Trophoblast cell (in vitro differentiated cells and primary cell): ENCODE measurements at places on chromosomes 4 and X.

GRCh38 chr4:81084029-81084428 is 53.5 kb downstream of the BMP3 start:
- no peak overlapping the region for H3K27ac ChIP-seq
- H3K27me3 ChIP-seq: no peaks in the 10 kb centered on the region
- no peak overlapping the region for H3K4me3 ChIP-seq
- H3K4me1 ChIP-seq: no peaks in the 10 kb centered on the region
- DNase-seq: no peak

GRCh38 chr4:21769404-21770147 is 179.0 kb downstream of the KCNIP4 start:
- no peaks in the 10 kb centered on the region for H3K36me3 ChIP-seq
- DNase-seq: peak; percentile 33
- H3K27me3 ChIP-seq: no peaks in the 10 kb centered on the region
- H3K27ac ChIP-seq: no peak overlapping the region
- no peaks in the 10 kb centered on the region for H3K4me1 ChIP-seq

DNA sequence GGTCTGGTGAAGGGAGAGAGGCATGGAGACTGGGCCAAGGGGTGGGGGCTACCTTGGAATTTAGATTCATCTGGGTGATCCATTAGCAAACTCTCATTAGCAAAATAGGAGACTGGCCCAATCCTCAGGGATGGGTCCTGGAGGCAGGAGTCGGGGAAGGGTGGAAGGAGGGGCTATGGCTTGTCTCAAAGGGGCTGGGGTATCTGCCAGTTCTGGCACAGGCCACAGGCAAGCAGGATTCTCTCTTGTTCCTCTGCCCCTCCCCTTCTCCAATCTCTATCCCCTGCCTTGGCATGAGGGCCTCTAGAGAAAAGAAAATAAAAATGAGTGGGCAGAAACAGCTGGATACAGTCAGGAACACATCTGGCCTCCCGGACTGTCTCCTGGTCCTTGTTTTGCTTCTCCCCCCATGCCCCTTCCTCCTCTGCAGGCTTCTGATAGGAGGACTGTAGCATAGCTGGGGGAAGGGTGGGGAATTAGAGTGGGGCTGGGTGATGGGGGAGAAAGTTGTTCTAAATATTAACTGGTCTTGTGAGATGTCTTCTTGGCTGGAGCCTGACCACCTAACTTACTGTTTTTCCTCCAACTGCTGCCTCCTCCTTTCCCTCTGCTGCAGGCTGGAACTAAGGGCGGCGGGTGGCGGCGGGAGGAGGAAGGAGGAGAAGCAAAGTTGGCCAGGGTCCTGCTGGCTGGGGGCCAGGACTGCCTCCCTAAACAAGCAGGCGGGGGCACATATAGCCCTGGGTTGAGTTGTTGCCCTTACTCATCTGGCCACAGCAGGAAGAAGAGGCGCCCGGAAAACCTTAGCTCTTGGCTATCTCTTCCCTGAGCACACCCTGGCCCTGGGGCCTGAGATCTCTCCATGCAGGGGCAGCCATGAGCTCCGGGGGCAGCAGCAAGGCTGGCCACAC is 53.3 kb upstream of the LAS1L start:
- H3K27ac ChIP-seq: no peak overlapping the region
- no peak for DNase-seq
- H3K36me3 ChIP-seq: no peaks in the 10 kb centered on the region
- H3K27me3 ChIP-seq: no peaks in the 10 kb centered on the region
- H3K4me1 ChIP-seq: no peaks in the 10 kb centered on the region
- H3K4me3 ChIP-seq: no peak overlapping the region

- DNase-seq: no peak
- H3K4me3 ChIP-seq: no peak overlapping the region
- H3K27me3 ChIP-seq: no peaks in the 10 kb centered on the region
- no peaks in the 10 kb centered on the region for H3K36me3 ChIP-seq
These were observed 10.2 kb downstream of the DUSP9 start for GRCh38 chrX:153657161-153657560.

DNA sequence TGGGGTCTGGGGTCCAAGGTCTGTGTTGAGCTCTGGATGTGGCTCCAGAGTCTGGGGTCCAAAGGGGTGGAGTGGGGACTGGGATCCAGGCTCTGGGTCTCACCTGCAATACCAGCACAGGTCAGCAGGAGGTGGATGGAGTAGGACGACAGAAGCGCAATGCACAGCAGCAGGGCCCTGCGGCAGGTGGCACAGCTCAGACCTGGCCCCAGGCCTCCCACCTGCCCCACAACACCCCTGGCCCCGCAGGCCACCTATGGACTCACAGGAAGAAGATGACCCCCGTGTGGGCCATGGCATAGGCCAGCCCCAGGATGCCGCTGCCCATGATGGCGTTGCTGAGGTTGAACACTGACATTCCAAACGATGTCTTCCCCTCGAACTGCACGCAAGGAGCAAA is 3.4 kb downstream of the SLC38A5 start:
- no peak for DNase-seq
- peaks cover 23% of the 10 kb centered on the region for H3K4me1 ChIP-seq
- no peaks in the 10 kb centered on the region for H3K27me3 ChIP-seq
- H3K27ac ChIP-seq: no peak overlapping the region
- H3K36me3 ChIP-seq: no peaks in the 10 kb centered on the region

GRCh38 chrX:153628129-153628528 is 18.9 kb upstream of the DUSP9 start:
- no peaks in the 10 kb centered on the region for H3K36me3 ChIP-seq
- no peak for DNase-seq

- H3K27ac ChIP-seq: no peak overlapping the region
- H3K36me3 ChIP-seq: peaks cover 1% of the 10 kb centered on the region
- H3K4me3 ChIP-seq: no peak overlapping the region
- H3K4me1 ChIP-seq: no peaks in the 10 kb centered on the region
- no peak for DNase-seq
These were observed 5.1 kb upstream of the ING2 start for GRCh38 chr4:183499801-183500200.
